ENCODE measurements at places on chromosomes 6 and 20.
A peak's percentile ranks its signal among the peaks of the same experiment; 100 is the strongest.

- H3K4me1 ChIP-seq: peaks cover 12% of the 10 kb centered on the region
- H3K27ac ChIP-seq: no peak overlapping the region
- H3K27me3 ChIP-seq: no peaks in the 10 kb centered on the region
- no peak overlapping the region for H3K4me3 ChIP-seq
These were observed 48.8 kb upstream of the FBXO30 start for GRCh38 chr6:145863366-145863765.

- H3K4me1 ChIP-seq: no peaks in the 10 kb centered on the region
- H3K4me3 ChIP-seq: no peak overlapping the region
- H3K27me3 ChIP-seq: peaks cover 30% of the 10 kb centered on the region
- H3K27ac ChIP-seq: no peak overlapping the region
- no peak for DNase-seq
- H3K36me3 ChIP-seq: no peaks in the 10 kb centered on the region
These were observed 19.5 kb downstream of the PNPLA1 start for GRCh38 chr6:36289281-36289878.

DNA sequence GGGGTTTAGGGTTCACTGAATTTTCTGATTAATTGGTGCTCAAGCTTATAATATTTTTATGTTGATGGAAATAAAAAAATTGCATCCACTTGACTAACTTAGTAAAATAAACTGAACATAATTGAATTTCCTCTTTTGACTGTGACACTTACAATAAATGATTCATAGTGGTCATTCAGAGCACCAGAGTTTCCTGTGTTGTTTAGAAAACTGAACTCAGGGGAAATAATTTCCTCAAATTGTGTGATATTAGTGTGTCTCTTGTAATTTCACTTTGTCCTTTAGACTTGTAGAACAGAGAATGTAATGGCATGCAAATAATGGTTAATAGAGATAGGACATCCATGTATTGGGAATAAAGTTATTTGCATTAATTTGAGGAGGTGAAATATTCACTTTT is 319.7 kb upstream of the MAN1A1 start:
- peaks cover 1% of the 10 kb centered on the region for H3K36me3 ChIP-seq
- no peak overlapping the region for H3K27ac ChIP-seq
- peaks cover 4% of the 10 kb centered on the region for H3K4me1 ChIP-seq

DNA sequence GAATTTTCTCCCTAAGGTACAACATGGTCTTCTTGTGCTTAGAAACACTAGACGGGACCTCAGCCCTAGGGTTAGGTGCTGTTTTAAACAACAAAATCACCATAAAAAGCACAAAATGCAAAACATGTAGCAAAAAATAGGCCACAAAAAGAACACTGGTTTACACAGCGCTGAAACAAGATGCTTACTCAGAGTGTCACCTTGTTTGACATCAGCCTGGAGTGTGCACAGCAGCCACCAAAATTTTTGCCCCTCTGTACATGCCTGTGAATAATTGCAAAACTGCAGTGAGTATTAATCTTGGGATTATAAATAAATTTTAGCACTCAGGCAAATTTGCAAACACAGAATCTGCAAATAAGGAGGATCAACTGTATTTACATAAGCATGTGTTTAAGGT is 110.1 kb downstream of the PLG start:
- no peaks in the 10 kb centered on the region for H3K36me3 ChIP-seq
- H3K4me1 ChIP-seq: peaks cover 24% of the 10 kb centered on the region
- H3K4me3 ChIP-seq: no peak overlapping the region

GRCh38 chr6:39908838-39909583 is 25.3 kb downstream of the MOCS1 start:
- H3K27ac ChIP-seq: no peak overlapping the region
- no peak for DNase-seq
- no peaks in the 10 kb centered on the region for H3K4me1 ChIP-seq
- no peak overlapping the region for H3K4me3 ChIP-seq

GRCh38 chr6:75272145-75272840 is 12.3 kb downstream of the TMEM30A start:
- peaks cover 26% of the 10 kb centered on the region for H3K4me1 ChIP-seq
- H3K4me3 ChIP-seq: no peak overlapping the region
- H3K27ac ChIP-seq: peak overlapping the region; percentile 39
- H3K27me3 ChIP-seq: no peaks in the 10 kb centered on the region
